ENCODE measurements at places on chromosomes 4 and X.

GRCh38 chr4:96602661-96603060, 762.8 kb downstream of the PDHA2 start:
- DNase-seq = no peak

DNA sequence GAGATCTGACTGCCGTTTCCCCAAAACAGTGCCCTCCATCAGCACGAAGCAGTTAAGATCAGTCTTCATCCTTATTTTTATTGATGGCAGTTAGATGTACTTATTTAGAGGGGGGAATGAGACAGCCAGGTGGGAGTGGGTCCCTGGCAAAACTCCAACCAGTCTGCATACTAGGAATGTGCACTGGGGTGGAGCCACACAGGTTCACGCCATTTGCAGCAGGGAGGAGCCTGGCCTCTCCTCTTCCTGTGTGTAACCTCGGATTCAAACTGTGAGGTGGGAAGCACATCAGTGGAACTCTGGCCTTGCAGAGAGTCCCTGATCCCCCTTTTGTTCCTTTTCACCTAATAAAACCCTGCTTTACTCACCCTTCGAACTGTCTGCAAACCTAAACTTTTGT, 987.7 kb upstream of the GRIA3 start:
- DNase-seq = no peak

DNA sequence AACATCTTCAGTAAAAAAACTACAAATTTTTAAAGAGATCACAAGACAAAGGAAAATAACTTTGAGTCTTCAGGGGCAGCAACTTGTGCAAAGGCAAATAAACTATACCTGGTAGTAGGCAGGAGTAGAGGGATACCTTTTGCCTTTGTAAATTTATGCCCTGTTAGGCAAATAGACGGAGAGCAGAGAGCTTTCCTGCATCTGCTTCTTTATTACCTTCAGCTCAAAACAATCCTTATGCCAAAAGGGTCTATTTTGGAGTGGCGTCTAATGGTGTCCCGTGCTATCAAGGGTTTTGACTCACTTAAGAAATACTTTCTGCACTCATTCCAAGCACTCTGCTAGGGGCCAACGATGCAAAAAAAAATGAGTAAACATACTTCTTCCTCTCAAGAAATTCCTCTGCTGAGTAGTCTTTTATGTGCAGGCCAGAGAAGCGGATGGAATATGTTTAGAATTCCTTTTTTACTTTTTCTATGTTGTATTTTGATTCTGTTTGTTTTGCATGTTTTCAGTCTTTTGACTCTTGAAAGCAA, 131.9 kb downstream of the ANXA5 start:
- DNase-seq = no peak

- no peak for DNase-seq
Observed at GRCh38 chrX:152072236-152072635, 66.1 kb downstream of the MAGEA10 start.

GRCh38 chrX:22206781-22207180, 65.9 kb upstream of the CBLL2 start:
- DNase-seq = no peak

- DNase-seq = peak; percentile 33
Observed at GRCh38 chr4:153151535-153152455, 52.4 kb upstream of the TRIM2 start.

GRCh38 chr4:185137233-185137925, 5.7 kb upstream of the SLC25A4 start:
- DNase-seq = no peak

GRCh38 chr4:69092980-69093568, 3.2 kb upstream of the UGT2B7 start:
- DNase-seq = no peak

- no peak for DNase-seq
Observed at GRCh38 chr4:61380865-61381264, 180.7 kb downstream of the ADGRL3 start.

DNA sequence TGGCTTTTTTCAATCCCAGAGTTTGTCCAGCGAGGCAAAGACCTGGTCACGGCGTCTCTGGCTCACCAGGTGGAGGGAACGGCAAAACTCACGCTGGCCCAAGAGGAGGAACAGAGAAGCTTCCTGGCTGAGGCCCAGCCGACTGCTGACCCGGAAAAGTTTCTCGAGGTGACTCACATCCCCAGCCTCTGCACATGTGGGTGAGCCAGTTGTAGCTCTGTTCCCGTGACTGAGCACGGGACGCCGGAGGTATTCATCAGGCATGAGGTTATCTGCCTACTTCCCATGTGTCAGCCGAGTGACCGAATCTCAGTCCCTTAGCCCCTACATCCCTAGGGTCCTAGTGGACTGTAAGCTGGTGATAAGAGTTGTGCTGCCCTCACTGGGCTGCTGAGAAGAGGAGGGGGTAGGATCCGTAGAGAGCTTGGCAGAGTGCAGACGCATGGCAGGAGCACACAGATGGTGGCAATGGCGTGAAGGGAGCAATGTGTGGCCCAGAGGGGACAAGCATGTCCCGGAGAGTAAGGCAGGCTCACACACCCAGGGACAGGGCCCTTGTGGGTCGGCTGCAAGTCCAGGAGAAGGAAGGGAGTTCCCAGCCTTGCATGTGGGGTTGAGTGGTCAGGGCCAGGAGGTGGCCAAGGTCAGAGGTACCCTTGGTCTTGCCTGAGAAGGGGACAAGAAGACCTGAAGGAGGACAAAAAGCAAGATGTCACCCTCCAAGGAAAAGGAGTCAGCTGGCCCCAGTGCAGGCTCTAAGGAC, 42.9 kb downstream of the EVC start:
- no peak for DNase-seq

GRCh38 chrX:74249963-74250362, 54.0 kb upstream of the ZCCHC13 start:
- DNase-seq = no peak

DNA sequence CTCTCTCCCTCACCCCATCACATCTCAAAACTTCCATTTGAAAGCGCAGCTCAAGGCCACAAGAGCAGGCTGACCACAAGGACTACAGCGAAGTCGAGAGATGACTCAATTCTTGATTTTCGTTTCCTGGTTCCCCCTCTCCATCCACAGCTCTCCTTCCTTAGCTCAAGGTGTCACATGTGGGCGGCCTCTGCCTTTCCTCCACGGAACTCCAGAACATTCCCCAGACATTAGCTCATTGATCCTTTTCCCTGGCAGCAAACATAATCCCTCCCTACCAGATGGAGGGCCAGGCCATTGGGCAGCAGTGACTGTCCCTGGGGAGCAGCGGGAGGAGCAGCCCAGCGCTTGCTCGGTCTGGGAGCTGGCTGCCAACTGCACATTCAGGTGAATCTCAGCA, 56.3 kb downstream of the CCDC149 start:
- DNase-seq = no peak

- peak; percentile 87 for DNase-seq
Observed at GRCh38 chr4:973431-974397, at the start of gene DGKQ. TSS of gene DGKQ (minus strand) at chr4:973569. CDS start at chr4:973482, 87 bp downstream.

- DNase-seq = no peak
Observed at GRCh38 chrX:9525511-9526248, 60.8 kb downstream of the TBL1X start.

GRCh38 chr4:26782830-26783202, 77.8 kb upstream of the STIM2 start:
- DNase-seq = no peak

GRCh38 chr4:74840936-74841509, 46.7 kb upstream of the BTC start:
- no peak for DNase-seq

DNA sequence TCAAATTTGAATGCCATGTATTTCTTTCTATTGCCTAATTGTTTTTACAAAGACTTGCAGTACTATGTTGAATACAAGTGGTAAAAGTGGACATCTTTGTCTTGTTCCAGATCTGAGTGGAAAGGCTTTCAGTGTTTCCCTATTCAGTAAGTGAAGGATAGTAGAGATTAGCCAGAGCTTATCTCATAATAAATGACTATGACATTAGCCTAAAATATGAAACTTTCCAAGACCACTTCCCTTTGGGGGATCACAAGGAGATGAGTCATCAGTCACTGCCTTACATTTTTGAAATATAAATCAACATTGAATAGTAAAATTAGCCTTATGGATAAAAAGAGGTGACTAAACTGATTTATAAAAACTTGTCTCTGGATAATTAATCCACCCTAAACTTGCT, 554.1 kb upstream of the MAGEB2 start:
- no peak for DNase-seq

DNA sequence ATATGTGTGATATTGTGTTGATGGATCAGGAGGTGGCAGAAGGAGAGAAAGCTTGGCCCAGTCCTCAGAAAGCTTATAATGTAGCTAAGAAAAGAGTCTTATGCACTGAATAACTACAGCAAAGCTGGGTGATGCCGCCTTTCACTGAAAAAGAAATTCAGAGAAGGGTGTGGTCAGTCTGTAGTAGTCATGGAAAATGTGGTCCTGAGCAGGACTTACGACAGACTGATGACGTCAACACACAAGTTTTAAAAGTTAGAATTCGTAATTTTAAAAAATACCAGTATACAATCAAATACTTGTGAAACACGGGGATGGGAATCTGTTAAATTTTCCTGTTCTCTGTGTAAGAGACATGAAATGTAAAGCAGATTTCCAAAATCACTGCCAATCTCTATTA, 87.0 kb upstream of the RAPGEF2 start:
- no peak for DNase-seq

DNA sequence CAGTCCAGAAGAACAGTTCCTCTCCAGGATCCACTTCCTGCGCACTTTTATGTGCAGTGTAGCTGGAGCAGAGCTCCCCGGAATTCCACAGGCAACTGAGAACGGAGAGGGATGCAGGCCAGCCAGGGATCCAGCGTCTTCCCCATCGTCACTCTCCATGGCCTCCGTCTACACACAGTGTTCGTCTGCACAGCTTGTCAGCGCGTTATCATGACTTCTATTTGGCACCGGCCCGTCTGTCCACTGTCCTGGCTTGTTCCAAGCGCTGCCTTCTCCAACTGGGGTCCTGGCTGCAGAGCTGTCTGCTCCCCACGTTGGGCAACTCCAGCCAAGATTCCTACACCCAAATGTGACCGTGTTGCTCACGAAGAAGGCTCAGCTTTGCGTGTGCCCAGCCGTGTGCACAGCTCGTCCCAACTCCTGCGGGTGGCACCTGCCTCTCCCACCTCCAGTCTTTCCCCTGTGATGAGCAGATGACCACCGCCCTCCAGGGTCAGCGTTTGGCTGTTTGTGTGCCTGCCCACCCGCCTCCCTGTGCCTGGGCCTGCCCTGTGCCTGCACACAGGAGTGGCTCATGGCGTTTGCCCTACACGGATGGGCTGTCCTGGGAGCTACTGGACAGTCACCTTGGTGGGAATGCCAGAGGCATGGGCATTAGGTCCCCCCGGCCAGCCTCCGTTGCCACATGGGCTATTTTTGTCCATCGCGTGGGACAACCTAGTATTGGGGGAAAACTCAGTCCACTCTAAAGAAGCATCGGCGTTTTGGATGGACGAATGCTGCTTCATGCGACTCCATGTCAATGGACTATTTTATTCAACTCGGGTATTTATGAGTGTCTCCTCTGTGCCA, 2.2 kb upstream of the CTBP1 start:
- no peak for DNase-seq

DNA sequence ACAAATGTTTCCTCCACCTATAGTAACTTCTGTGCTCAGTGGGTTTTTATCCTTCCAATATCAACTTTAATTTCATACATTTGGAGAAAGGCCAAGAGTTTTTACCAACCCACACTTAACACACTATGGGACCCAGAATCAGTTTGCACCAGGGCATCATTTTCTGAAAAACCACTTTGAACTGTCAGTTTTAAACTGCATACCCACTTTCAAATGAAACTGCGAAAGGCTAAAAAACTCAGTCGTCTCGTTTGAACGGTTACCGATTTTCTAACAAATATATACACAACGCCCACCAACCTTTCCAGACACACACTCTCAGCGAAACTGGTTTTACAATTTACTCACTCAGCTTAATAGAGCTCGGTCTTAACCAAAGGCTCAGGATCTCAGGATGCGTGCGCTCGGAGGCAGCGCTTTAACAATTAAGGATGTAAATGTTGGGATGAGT, 376 bp downstream of the ABCG2 start:
- no peak for DNase-seq

- no peak for DNase-seq
Observed at GRCh38 chr4:142707401-142707800, 138.7 kb downstream of the INPP4B start.

DNA sequence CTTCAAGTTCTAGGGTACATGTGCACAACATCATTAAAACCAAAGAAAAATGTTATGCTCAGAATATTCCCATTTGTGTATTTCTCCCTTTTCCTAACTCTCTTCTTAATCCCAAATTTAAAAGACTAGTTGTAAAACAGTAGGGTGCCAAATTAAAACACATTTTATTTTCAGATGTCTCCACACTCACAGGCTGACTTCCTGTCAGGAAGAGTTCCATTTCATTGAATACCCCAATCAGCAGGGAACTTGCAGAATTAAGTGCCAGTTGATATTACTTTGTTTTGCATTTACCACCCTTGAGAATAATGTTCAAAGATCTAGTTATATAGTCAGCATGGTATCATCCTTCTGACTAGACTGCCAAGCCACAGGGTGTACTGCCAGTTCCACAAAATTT, 207.9 kb downstream of the MAB21L2 start:
- no peak for DNase-seq

DNA sequence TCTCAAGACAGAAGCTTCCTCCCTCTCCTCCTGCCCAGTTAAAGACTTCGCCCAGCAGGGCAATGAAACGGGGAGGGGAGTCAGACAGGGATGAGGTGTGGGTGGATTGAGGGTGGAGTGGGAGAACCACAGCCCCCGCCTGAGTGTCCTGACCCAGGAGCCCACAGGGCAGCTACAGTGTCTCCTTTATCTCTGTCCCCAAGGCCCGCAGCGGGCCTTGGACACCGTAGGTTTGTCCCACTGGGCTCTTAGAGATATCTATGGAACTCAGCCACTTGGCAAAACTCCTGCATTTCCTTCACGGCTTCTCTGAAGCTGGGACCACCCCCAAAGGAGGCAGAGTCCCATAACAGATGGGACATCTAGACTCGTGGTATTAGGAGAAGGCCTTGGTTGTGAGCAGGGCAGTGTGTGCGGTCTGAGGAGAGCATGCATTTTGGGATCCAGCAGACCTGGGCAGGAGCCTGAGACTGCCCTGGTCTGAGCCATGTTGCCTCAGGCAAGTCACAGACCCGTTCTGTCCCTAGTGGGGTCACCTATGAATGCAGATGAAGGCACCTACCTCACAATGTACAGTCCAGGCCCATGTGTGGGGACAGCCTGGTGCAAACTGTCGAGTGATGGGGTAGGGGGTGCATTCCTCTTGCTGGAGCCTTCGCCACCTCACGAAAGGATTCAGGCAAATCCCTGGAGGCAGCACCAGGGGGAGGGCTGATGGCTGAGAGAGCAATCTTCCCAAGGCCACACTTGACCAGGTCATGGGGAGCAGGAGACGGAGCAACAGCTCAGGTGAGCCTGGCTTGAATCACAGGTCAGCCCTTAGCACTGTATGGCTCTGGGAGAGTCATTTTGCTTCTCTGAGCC, 225.7 kb upstream of the PSAPL1 start:
- DNase-seq = no peak

DNA sequence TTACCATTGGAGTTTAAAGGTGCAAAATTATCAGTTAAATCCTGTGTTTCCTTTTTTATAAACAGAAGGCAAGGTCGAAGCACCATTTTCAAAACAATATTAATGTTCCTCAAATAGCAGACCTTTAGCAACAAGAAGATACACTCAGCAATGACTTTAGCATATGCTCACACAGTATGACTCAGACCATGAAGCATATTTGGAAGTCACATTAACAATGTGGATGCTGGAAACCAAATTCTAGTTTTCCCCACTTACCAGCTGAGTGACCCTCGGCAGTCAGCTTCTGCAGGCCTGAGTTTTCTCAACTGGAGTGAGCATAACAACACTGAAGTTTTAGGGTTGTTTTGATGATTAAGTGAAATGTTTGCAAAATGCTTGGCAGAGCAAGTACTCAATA, 130.5 kb downstream of the ANK2 start:
- no peak for DNase-seq

GRCh38 chr4:186778134-186778533, 54.5 kb upstream of the FAT1 start:
- DNase-seq = no peak
